Neural crest cell (in vitro differentiated cells): ENCODE measurements at places on chromosomes 12 and 14. TPM values are rescaled to one million over a fixed set of nuclear protein-coding genes. Genes with fewer than 3 reads are reported as not detected.
A peak's percentile ranks its signal among the peaks of the same experiment; 100 is the strongest.

CIROP gene
- total RNA-seq: not detected in 2 replicates

CLEC12A gene
- not detected in 2 replicates for total RNA-seq

VCPKMT gene
- 13.0 and 13.1 TPM in 2 replicates for total RNA-seq

P2RX2 gene
- total RNA-seq: not detected in 2 replicates

TMEM132C gene
- total RNA-seq: 10.6 and 10.9 TPM in 2 replicates

DNA sequence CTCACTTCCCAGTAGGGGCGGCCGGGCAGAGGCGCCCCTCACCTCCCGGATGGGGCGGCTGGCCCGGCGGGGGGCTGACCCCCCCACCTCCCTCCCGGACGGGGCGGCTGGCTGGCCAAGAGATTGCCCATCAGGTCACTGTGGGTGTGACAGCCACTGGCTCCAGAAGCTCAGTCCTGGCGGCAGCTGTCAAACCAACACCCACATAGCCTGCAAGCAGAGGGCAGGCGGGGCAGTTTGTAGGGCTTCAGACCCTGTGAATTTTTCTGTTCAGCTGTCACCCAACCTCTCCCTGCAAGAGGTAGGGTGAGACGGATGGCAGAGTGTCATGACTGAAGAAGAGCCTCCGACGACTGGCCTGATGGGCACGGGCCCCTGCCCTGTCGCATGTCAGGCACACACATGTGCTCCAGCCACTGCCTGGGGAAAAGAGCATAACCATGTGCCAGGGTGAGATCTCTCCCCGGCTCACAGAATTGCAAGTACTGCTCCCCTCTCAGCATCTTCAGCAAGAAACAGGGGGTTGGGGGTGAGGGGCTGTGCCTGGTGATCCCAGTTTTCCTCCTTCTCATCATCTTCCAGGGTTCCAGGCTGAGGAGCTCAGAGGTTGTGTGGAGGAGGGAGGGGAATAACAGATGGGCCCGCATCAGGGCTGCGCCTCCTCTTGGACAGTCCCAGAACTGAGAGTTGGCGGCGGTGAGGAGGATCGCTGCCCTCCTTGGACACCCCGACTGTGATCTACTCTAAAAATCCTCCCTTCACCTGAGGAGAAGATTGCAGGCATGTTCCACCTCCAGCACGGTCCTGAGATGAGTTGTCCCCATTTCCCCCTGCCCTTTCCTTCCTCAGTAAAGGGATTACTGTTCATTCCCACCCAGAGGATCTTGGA lies 11.2 kb upstream of the PRPH start:
- DNase-seq: no peak
- peaks cover 28% of the 10 kb centered on the region for H3K4me1 ChIP-seq
- peaks cover 15% of the 10 kb centered on the region for H3K27me3 ChIP-seq
- no peak overlapping the region for H3K4me3 ChIP-seq

GRCh38 chr12:129556082-129556481 lies 347.7 kb downstream of the TMEM132D start:
- H3K27me3 ChIP-seq: no peaks in the 10 kb centered on the region
- DNase-seq: no peak

GRCh38 chr14:75831455-75831854 lies 150.3 kb downstream of the TGFB3 start:
- no peak overlapping the region for H3K4me3 ChIP-seq
- H3K27me3 ChIP-seq: no peaks in the 10 kb centered on the region
- H3K36me3 ChIP-seq: peaks cover 8% of the 10 kb centered on the region
- DNase-seq: no peak
- no peak overlapping the region for H3K27ac ChIP-seq

DNA sequence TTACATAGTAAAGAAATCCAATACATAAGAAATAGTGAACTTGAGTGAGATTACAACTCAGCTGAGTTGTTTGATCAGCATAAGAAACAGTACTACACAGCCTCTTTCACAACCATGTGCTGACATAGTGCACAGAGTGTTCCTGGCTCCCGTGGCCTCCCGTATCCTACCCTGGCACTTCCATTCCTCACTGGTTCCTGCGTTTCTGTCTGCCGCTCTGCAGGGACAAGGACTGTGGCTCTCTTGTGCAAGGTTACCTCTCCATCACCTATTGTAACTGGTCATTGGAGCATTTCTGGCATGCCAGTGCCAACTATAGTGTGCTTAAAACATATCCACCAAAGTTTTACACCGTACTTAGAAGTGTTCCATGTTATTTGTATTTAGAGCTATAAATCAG lies 46.3 kb upstream of the PCED1B start:
- H3K27me3 ChIP-seq: peaks cover 4% of the 10 kb centered on the region
- no peak overlapping the region for H3K27ac ChIP-seq
- H3K36me3 ChIP-seq: no peaks in the 10 kb centered on the region

DNA sequence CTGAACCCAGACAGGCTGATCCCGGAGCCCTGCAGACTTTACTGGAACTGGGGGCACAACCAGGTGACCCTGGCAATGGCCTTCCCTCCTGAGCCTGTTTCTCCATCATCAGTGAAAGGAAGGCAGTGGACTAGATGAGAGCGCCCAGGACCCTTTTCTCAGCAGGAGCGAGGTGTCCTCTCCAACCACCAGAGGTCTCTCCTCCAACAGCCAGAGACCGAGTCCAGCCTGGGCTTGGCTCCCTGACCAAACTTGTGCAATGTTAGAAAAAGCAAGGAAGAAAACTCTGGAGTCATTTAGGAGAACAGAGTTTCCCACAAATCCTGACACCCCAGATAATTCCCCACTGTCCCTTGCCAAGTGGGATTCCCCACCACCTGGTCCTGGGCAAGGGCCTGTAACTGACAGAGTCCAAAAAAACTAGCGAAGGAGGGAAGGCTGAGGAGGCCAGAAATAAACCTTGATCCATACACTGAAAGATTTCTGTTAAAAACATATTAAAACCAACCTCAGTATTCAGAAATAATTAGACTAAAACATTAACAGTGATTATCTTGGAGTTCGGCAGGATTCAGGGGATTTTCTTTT lies 9.0 kb downstream of the RPS6KL1 start:
- no peak overlapping the region for H3K27ac ChIP-seq
- peak; percentile 43 for DNase-seq
- no peaks in the 10 kb centered on the region for H3K27me3 ChIP-seq
- no peak overlapping the region for H3K4me3 ChIP-seq

- no peak overlapping the region for H3K27ac ChIP-seq
- no peak for DNase-seq
- H3K36me3 ChIP-seq: peaks cover 17% of the 10 kb centered on the region
- H3K4me1 ChIP-seq: peaks cover 20% of the 10 kb centered on the region
- no peaks in the 10 kb centered on the region for H3K27me3 ChIP-seq
Measured at GRCh38 chr12:79677672-79678071, 13.1 kb downstream of the PAWR start.

DNA sequence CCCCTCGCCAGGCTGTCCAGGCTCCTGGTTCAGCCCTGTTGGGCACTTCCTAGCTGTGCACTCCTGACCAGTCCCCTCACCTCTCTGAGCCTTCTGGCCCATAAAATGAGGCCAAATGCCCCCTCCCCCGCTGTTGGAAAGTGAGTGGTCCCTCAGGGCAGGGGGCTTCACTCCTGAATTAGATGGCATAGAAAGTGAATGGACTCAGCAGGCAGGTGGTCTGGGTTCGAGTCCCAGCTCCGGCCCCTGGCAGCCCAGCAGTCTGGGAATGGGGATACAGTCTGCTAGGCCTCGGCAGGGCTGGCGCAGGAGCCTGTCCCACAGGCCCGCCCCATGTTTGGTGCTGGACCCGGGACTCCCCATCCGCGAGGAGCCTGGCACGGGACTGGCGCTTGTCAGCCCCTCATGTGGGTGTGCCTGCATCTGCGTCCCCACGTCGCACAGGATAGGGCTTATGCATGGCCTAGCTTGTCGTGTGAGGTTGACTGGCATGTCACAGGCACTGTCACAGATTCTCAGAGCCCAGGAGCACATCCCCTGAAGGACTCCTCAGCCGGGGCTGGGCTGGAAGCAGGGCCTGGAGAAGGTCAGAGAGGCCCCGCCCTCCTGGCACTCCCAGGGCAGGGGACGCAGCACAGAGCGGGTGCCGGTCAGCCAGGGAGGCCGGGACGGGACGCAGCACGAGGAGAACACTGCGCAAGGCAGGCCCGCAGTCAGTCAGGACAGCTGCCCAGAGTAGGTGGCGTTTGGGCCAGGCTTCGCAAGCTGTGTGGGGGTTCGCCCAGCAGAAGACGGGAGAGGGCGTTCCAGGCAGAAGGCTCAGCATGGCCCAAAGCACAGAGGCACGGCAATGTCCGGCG lies 40.5 kb downstream of the DIO3 start:
- DNase-seq: no peak
- no peaks in the 10 kb centered on the region for H3K4me1 ChIP-seq
- peaks cover 2% of the 10 kb centered on the region for H3K36me3 ChIP-seq
- H3K27me3 ChIP-seq: peaks cover 14% of the 10 kb centered on the region

GRCh38 chr12:88338486-88338885 lies 196.4 kb downstream of the TMTC3 start:
- no peak overlapping the region for H3K4me3 ChIP-seq
- H3K36me3 ChIP-seq: no peaks in the 10 kb centered on the region
- H3K27me3 ChIP-seq: no peaks in the 10 kb centered on the region
- no peak for DNase-seq
- no peak overlapping the region for H3K27ac ChIP-seq
- no peaks in the 10 kb centered on the region for H3K4me1 ChIP-seq

- peaks cover 11% of the 10 kb centered on the region for H3K4me1 ChIP-seq
- no peak for DNase-seq
- no peak overlapping the region for H3K4me3 ChIP-seq
- no peak overlapping the region for H3K27ac ChIP-seq
Measured at GRCh38 chr12:112327209-112327938, 54.9 kb downstream of the HECTD4 start.

DNA sequence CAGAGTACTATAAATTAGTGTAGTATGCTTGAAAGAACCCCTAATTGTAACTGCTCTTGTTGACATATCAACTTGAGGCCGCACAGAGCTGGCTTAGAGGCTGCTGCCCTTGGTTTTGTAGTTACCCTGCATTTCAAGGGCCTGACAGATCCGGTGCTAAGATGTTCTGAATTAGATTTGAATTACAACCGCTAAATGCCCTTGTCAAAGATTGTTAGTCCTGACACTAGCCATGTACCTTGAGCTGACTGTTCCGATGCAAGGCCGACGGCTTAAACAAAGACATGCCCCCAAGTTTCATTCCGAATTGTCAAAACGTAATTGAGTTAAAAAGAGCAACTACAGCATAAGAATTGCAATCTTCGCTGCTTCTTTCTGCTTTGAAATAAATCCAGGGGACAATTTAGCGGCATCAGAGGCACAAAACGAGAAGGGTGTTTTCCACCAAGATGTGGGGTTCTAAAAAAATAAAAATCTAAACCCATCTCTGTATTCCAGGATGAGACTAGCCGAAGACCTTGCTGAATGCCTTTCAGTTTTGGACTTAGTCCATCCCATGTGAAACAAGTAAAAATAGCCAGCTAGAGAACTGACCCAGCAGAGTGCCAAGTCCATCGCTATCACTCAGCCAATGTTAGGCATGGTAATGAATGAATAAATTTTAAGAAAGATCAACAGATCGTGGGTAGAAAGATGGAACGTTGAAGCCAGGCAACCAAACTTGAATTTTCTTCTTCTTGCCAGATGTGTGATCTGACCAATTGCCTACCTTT lies 148.7 kb downstream of the DICER1 start:
- H3K27me3 ChIP-seq: no peaks in the 10 kb centered on the region
- no peaks in the 10 kb centered on the region for H3K36me3 ChIP-seq
- DNase-seq: no peak
- peaks cover 4% of the 10 kb centered on the region for H3K4me1 ChIP-seq
- H3K27ac ChIP-seq: no peak overlapping the region

GRCh38 chr14:60981633-60982455 lies 799 bp downstream of the SLC38A6 start:
- no peaks in the 10 kb centered on the region for H3K27me3 ChIP-seq
- H3K4me1 ChIP-seq: peaks cover 15% of the 10 kb centered on the region
- H3K4me3 ChIP-seq: no peak overlapping the region

DNA sequence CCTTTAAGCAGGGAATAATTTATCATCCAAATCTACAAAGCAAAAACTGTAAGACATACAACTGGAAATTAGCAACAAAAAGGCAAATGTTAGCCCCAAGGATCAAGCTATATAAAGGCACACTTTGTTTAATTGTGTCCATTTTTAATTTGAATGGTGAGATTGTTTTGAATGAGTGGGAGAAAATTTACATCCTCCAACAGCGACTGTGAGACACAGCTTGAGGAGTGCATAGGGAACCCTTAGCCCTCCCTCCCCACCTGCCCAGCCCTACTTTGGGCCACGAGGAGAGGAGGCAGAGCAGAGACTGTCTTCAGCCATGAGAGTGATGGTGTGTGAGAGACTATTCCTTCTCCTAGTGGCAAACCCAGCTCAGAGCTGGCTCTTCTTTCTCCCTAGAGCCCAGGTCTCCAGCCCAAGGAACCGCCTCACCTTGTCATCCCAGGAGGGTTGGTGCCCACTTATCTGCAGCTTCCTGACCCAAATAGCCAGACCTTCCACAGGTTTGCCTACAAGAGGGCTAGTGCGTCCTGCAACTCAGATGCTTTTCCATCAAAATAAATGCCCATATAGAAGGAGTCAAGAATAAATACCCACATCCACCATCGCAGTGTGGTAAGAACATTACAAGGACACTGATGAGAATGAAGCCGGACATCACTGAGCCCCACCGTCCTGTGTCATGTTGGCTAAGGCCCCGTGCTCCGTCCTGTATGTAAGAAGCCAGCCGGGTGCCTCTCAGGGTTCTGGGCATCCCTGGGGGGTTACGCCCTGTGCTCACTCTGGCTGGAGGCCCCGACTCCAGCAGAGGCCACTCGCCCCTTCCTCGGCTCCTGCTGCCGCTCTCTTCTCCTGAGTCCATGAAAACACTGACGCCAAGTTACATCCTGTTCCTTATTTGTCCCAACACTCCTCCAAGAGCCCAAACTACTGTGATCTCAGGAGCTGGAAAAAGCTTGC lies 36.4 kb upstream of the C14orf180 start:
- no peak for DNase-seq
- no peak overlapping the region for H3K27ac ChIP-seq
- H3K36me3 ChIP-seq: no peaks in the 10 kb centered on the region
- no peaks in the 10 kb centered on the region for H3K4me1 ChIP-seq

DNA sequence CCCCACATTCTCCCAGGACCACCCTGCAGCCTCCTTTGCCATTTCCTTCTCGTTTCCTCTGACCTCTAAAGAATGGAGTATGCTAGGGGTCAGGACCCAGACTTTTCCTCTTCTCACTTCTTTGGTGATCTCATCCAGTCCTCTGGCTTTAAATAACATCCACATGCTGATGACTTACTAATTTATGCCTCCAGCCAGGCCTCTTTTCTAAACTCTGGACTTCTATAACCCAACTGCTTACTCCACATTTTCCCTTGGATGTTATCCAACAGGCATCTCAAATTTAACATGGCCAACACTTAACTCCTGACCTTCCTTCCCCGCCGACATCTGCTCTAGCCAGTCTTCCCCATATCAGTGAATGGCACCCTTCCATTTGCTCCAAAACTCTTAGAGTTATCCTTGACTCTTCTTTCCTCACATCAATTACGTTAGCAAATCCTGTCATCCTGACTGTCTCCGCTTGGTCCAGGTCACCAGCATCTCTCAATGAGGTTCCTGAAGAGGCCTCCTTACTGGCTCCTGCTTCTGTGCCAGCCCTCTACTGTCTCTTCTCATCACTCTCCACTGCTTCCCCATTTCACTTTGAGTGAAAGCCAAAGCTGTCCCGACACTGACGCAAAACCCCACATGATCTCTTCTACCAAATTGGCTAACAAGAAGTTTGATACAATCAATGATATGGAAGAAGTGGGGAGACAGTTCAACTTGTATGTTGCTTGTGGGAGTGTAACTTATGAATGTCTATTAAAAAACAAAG lies 42.7 kb downstream of the TMBIM6 start:
- H3K36me3 ChIP-seq: peaks cover 5% of the 10 kb centered on the region
- H3K4me3 ChIP-seq: no peak overlapping the region
- peaks cover 27% of the 10 kb centered on the region for H3K27me3 ChIP-seq
- DNase-seq: no peak
- H3K27ac ChIP-seq: peak overlapping the region; percentile 10
